ENCODE measurements at places on chromosomes 4 and X.
A peak's percentile ranks its signal among the peaks of the same experiment; 100 is the strongest.

GRCh38 chr4:8915201-8916200 is 43.9 kb upstream of the HMX1 start:
- DNase-seq = no peak

DNA sequence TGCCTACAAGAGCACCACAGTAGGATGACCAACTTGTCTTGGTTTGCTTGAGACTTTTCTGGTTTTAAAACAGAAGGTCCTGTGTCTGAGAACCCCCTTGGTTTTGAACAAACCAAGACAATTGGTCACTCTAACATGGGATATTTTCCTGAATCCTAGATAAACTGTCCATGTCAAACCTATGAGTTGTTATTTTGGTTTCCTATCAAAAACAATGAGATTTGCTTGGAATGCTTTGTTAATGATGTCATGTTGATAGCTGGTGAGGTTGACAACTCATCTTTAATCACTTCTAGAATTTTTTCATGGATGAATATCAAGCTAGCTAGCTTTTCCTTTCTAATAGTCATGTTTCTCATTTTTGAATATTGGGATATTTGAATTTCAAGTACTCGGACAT is 518.3 kb upstream of the ARX start:
- no peak for DNase-seq

DNA sequence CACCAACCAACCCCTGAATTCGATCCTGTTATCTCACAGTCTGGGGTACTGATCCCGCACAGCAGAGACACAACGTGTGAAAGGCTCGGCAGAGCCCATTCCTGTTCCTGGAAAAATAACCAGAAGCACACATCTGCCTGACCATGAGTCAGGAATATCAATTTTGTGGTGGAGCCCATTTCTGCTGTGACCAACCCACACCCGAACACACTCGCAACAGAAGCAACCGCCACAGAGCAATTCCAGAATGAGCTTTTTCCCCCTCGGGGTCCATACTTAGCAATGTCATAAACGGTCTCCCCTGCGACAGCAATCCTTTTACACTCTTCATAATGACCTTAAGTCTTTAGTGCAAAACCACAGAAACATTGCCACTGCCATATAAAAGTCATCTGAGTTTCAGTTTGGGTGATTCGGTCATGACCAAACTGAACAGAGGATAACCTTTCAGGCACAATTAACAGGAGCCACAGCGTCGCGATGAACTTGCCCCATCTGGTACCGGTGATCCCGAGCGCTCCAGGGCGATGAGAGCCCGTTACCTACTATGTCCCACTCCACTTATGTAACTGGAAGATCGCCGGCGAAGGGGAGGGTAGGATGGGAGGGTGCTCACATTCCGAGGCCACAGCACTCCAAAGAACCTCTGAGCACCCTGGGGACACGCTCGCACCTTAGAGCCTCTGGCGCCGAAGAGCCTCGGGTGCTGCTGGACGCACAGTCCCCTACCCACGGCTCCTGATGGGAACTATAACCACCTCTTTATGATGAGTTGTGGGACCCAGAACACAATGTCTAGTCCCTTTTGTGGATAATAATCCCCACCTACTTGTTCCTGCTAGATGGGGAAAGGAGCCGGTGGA is 1.1 kb downstream of the MECP2 start:
- DNase-seq = no peak

- DNase-seq = no peak
Observed at GRCh38 chr4:150012851-150013360, 65.3 kb upstream of the DCLK2 start.

DNA sequence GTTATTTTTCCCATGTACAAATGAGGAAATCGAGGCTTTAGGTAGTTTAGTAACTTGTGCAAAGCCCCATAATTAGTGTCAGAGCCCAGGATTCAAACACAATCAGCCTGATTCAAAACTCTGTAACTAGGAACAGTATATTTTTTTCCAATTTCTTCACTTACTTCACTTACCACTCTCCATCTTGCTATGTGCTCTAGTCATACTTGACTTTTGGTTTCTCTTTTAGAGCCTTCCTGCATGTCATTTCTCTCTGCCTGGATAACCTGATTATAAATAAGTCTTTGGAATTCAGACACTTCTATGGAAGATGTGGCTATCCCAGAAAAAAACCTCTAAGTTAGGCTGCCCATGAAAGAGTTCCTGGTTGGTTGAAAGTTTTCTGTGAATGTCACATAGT is 22.2 kb downstream of the SATL1 start:
- no peak for DNase-seq

DNA sequence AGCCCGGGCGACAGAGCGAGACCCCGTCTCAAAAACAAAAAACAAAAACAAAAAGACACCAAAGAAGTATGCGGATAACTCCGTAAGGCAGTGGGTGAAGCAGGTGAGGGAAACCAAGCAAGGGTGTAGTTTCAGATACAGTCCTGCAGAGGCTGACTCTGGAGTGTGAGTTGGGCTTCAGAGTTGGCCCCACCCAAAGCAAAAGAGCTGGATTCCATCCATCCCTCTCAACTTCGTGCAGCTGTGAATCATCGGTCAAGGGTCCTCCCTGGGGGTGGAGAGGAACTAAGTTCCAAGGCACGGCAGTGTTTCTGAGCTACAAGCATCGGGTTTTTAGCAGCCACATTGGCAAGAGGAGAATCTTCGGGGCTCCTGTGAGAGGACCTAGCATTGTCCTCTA is 43.9 kb upstream of the FAM9A start:
- DNase-seq = no peak

DNA sequence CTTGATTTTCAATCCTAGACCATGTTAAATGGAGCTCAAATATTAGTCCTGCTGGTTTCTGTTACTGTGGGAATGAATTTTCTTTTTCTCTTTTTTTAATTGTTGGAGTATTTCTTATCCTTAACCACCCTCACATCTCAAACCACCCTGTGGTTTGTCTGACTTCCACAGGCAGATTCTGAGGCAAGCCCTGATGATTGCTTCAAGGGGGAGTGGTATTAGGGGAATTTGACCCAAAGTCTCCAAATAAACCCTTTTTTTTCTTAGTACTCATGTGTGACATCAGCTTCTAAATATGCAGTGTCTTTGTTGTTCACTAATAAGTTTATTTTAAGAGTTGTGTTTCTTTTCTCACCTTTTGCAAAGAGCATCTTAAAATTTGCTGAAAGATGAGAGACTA is 810.3 kb downstream of the IL1RAPL1 start:
- DNase-seq = no peak

DNA sequence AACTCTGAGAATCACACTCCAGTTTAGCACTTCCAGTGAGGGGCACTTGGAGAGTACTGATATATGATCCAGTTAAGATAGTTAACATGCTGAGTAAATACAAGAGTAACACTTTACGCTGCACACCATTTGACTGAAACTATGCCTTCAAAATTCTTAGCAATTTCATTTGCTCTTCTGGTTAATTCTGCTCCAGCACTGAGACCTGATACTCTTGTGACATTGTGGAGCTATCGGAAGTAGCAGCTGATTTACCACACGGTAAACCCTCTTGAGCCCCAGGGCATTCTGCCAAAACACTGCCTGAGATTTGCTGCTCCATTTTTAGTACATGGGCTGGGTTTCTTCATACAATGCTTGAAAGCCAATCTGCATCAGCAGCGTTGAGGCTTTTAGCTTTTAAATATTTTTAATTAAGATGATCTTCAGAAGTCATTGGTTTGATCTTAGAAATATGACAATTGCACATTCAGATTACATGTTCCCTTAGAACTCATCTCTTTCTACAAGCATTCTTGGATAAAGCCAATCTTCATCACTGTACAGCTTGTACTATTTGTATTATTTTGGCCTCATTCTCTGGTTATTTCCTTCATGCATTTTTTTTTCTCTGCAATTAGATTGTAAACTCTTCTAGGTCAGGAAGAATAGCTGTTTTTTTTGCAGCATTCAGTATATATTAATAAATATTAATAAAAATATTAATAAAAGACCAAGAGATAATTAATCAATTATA is 67.8 kb upstream of the ETNPPL start:
- DNase-seq = peak; percentile 31

DNA sequence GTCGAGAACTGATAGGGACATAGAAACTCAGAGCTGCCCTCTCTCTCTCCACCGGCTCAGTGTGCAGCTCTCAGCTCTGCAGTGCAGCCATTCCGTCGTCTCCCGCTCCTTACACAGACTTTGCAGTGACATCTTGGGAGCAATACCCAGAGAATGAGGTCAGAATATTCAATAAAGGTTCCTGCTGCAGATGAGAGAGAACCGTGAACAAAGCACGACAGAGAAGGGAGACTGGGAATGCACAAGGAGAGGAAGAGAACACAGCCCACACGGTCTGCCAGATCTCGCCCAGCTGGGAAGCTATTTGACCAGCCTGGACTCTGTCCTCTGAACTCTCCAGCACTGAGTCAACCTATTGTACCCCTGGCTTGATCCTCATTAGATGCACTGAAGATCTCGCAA is 118.0 kb upstream of the PPARGC1A start:
- DNase-seq = no peak

DNA sequence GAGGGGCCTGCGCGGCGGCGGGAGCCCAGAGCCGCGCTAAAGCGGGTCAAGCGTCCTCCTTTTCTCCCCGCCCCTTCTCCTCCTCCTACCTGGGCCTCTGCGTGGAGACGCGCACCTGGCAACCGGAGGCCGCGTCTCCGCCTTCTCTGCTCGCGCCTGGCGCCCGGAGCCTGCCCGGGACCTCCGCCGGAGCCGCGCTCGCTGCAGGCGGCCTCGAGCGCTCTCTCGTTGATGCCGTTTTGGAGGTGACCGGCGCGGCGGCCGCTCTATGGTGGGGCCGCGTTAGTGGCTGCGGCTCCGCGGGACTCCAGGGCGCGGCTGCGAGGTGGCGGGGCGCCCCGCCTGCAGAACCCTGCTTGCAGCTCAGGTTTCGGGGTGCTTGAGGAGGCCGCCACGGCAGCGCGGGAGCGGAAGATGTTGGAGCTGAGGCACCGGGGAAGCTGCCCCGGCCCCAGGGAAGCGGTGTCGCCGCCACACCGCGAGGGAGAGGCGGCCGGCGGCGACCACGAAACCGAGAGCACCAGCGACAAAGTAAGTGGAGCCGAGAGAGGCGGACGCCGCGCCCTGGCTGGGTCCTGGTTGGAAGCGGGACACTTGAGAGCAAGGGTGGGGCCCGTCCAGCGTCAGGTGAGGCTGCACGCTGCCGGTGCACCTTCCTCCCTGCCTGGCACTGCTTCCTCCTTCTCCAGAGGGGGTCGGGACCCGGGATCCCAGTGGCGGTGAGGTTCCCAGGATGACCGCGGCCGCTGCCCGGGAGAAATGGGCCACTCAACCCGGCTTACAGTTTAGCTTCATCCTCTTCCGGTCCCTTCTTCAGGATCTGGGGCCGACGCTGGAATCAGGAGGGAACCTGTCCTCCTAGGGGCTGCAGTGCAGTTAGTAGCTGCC is at the start of gene CDS1:
Gene CDS1 (plus strand): TSS at position 140 of the 888 bp plus-strand sequence. CDS start 275 bp downstream, at position 415.
- peak; percentile 32 for DNase-seq

- no peak for DNase-seq
Observed at GRCh38 chr4:48681856-48682255, 98.2 kb downstream of the FRYL start.

DNA sequence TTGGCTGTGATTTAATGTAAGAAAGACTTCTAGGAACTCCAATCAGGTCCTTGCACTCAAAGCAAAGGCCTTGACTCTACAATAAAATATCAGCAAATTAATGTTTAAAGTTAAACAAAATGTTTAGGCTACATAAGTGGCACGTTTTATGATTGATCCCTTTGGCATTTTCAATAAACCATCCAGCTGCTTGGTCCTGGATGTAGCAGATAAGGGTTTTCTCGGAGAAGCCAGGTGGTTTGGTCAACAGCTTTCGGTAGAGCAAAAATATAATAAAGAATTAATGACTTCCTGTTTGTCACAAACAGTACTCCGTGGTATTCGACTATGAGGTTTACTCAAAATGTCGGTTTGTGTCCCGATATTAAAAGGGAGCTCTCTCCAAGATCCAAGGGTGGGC is 95.8 kb downstream of the GEMIN8 start:
- no peak for DNase-seq

- DNase-seq = peak; percentile 12
Observed at GRCh38 chr4:180828455-180829018, 1414.7 kb upstream of the TENM3 start.

GRCh38 chr4:48635310-48635709 is 144.8 kb downstream of the FRYL start:
- no peak for DNase-seq

GRCh38 chr4:187021436-187022205 is 298.0 kb upstream of the FAT1 start:
- no peak for DNase-seq

DNA sequence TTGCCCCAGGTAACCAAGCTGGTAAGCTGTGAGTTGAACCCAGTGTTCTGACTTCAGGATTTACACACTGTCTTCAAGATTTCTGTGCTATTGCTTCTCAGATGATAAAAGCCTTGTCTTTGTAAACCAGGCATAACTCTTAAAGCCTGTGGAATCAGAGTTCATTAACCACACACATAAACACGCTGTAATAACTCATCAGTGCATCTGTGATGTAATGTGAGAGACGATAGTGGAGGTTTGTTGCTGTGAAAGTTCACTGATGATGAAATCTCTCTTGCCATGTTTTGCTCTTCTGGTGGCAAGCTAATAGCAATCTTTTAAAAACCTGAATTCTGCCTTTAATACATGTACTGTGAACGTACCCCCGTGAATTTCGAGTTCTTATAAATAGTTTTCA is 41.5 kb downstream of the CLCN4 start:
- no peak for DNase-seq

GRCh38 chr4:83209419-83209818 is 75.2 kb downstream of the COQ2 start:
- DNase-seq = no peak

GRCh38 chrX:129461801-129462456 is 61.4 kb downstream of the SMARCA1 start:
- DNase-seq = no peak

- no peak for DNase-seq
Observed at GRCh38 chrX:39161611-39162255, 360.5 kb downstream of the MID1IP1 start.

DNA sequence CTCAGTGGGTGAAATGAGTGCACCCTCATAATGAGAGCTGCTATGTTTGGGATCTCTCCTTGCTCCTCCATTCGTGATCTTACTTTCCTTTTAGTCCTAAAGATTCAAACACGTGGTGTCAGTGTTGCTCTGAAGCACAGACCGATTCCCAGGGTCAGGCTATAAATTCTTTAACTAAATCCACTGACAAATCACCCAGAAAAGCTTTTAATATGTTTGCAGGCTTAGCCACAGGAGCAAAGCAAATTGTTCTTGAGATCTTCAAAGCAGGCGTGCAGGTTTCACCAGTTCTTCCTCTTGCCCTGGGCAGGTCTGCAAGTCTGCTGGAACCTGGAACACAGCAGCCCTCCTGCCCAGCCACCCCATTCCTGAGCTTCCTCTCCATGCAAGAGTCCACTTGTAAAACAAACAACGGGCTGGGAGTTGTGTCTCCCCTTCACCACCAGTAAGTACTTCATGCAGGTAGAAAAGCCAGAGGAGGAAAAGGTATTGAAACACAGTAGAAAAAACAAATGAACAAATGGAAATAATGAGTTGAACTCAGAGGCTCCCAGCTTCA is 70.1 kb upstream of the ENPP6 start:
- DNase-seq = no peak

All from HEK293T (cell line).